Common myeloid progenitor, CD34-positive (primary cell): ENCODE measurements at places on chromosomes 16 and 17.
A peak's percentile ranks its signal among the peaks of the same experiment; 100 is the strongest.

DNA sequence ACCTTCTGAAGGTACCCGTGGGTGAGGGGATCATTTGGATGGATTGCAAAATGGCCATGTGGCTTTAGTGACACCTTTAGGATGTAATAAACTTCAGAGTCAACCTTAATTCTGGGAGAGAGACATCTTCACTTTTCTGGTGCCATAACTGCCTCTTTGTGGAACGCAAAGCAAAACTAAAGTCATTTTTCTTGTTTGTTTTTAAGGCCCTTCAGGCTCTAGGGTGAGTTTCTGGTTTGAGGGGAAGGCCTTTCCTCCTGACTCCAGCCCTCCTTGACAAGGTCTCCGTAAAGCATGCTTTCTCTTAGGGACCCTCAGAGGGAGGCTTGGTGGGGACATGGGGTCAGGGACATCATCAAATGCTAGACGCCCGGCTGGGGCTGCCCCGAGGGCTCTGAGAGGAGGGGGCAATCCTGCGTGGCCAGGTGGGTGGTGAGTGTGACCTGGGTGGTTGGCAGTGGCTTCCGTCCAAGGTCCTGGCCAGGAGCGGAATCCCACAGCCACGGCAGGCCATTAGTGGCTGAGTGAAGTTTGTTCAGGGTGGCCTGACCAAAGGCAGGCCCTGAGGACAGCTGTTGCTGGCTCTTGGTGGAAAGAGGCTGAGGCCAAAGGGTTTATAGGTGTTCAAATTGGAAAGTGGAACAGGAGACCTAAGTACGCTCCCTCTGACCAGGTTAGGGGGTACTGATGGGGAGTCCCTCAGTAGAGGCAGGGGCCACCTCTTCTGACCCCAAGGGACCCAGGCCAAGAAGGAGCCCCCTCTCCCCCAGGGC is 112.2 kb downstream of the METRNL start:
- DNase-seq = no peak

DNA sequence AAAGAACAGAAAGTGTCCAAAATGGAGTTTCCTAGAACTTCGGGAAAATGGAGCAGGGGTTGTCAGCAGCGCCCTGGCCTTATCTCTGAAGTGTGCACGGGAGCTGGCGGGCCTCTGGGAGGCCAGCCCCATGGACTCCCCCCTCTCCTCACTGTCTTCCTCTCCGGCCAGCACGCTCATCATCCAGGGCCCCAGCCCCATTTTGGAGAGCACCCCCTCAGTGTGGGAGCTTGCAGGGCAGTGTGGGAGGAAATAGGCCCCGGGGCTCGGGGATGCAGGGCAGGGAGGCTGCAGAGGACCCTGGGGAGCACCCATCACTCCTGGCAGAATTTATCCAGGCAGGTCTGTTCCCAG is 4.9 kb upstream of the PABPN1L start:
- DNase-seq = peak; percentile 30

DNA sequence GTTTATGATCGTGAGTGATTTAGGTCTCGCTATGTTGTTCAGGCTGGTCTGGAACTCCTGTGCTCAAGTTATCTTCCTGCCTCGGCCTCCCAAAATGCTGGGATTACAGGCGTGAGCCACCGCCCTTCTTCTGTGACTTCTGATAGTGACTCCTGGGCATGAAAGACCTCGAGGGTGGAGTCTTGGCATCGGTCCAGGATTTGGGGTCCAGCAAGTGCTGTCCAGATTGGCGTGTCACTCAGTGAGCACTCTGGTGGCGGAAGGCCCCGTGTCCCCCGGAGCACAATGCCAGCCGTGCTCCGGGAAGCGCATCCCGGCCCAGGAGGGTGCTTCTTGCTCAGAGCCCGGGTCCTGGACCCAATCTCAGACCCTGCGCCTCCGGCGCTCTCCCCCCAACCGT is 6.8 kb downstream of the OR1F1 start:
- no peak for DNase-seq

- DNase-seq = peak; percentile 50
Measured at GRCh38 chr17:57604771-57605674, 140.1 kb downstream of the CCDC182 start.

DNA sequence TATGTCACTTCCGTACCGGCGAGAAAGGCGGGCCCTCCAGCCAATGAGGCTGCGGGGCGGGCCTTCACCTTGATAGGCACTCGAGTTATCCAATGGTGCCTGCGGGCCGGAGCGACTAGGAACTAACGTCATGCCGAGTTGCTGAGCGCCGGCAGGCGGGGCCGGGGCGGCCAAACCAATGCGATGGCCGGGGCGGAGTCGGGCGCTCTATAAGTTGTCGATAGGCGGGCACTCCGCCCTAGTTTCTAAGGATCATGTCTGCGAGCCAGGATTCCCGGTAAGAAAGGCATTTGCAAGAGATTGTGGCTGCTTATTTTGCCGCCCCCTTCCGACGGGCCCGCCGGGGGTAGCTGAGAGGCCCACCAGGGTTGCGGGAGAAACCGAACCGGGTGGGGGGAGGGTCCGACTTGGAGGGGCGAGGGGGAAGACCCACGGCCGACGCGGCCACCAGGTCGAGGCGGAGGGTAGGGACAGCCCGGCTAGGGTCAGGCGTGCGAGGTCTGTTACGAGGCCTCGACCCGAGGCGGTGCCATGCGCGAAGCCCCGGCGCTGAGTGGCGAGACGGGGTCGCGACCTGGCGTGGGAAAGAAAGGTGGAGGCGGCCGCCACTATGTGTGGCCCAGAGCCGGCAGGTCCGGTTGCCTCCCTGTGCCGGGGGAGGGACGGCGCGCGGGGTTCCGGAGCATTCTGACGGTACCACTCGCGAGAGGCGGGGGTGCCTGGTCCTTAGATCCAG is 6.7 kb upstream of the CD68 start:
- DNase-seq = peak; percentile 100

GRCh38 chr17:36778448-36778847 is 158.8 kb upstream of the LHX1 start:
- DNase-seq = no peak

DNA sequence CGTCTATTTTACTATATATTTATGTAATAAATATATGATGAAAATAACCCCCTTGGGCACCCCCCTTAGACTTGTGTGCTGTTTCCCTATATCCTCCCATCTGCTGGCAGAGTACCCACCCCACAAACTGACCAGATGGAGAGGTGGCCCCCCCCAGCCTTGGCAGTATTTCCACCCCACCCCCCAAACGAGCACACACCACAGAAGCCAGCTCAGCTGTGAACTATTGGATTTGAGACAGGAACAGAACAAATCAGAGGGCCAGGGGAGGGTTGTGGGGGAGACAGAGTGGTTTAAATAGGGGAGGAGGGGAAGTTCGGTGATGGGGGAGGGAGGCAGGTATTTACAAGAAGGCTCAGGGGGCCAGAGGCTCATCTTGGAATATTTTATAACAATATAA is 7.8 kb downstream of the NR1D1 start:
- DNase-seq = no peak
